ENCODE measurements at places on chromosomes 2 and 18.

GRCh38 chr2:174529916-174530315 lies 43.1 kb upstream of the GPR155 start:
- DNase-seq = no peak

GRCh38 chr18:43283299-43283698 lies 6.0 kb upstream of the SYT4 start:
- DNase-seq = no peak

DNA sequence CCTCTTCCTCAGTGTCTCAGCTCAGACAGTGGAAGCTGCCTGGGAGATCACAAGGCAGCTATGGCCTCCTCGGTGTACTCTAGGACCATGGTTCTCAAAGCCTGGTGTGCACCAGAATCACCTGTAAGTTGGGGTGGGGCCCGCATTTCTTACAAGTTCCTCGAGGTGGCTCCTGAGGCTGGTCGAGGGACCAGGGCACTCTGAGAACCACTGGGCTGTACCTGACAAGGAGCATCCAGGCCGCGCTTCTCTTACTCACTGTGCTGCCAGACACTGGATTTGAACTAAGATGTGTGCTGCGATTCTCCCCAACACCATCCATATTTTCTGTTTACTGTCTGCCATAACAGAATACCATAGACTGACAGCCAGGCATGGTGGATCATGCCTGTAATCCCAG lies 59.5 kb downstream of the DIPK1C start:
- no peak for DNase-seq

- no peak for DNase-seq
These were observed 20.9 kb downstream of the GKN2 start for GRCh38 chr2:68931799-68932198.

GRCh38 chr2:157124731-157125130 lies 132.8 kb upstream of the GALNT5 start:
- no peak for DNase-seq

DNA sequence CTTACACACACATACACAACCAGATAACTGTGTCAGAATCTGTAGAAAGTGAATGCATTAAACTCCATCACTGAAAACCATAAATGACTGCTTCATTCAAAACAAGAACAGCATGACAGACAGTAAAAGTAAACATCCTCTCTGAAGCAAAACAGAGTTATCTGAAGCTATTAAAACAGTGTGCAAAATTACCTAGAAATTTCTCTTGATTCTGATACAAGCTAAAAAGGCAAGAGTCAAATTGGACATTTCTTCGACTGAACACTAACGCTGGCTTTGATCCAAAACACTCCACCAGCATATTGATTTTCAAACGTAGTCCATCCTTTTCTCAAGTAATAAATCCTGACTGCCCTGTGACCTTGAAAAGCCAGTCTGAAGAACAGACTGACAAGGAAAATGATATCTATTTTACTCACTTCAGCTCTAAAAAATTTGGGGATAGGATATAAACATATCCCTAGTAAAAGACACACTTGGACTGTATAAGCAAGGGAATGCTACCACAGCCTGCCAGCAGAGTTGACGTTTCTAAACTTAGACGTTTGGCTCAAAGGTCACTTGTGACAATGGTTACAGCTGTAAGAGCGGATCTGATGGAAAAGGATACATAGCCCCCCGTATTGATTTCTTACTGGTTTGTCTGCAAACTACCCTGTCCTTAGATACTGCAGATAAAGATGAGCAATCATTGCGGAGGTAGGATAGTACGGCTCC lies 128.9 kb upstream of the ITGB6 start:
- no peak for DNase-seq

GRCh38 chr2:64727843-64728463 lies 74.2 kb upstream of the SERTAD2 start:
- no peak for DNase-seq

DNA sequence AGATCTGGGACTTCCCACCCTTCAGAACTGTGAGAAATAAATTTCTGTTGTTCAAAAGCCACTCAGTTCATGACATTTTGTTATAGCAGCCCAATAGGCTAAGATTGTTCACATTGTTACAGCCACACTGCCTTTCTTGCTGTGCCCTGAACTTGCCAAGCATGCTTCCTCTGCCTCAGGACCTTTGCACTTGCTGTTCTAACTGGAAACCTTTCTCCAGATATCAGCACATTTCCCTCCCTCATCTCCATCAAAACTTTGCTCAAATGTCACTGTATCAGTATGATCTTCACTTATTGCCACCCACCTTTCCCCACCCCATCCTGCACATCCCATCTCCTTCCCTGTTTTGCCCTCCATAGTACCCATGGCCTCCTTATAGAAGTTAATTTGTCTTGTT lies 32.1 kb upstream of the MFSD6 start:
- no peak for DNase-seq

GRCh38 chr2:43333101-43333655 lies 106.8 kb upstream of the ZFP36L2 start:
- DNase-seq = no peak

GRCh38 chr18:48488388-48488850 lies 50.4 kb upstream of the CTIF start:
- no peak for DNase-seq

GRCh38 chr2:67215214-67216055 lies 181.7 kb upstream of the ETAA1 start:
- no peak for DNase-seq

DNA sequence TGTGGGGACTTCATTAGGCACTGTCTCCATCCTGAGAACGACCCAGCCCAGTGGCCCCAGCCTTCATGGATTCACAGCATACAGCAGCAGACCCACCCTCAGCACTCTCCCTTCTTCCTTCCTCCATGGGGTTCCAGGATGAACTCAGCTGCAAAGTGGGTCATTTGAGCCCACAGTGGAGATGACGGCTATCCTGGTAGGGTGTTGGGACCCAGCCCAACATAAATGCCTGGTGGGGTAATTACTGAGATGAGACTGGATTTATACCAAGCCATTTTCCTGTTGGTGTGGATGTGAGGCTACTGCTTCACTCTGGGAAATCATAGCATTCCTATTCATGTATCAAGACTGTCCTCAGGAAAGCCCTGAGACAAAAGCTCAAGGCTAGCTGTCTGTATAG lies 536.7 kb upstream of the TNP1 start:
- no peak for DNase-seq

GRCh38 chr2:222563106-222563718 lies 92.7 kb downstream of the FARSB start:
- no peak for DNase-seq

DNA sequence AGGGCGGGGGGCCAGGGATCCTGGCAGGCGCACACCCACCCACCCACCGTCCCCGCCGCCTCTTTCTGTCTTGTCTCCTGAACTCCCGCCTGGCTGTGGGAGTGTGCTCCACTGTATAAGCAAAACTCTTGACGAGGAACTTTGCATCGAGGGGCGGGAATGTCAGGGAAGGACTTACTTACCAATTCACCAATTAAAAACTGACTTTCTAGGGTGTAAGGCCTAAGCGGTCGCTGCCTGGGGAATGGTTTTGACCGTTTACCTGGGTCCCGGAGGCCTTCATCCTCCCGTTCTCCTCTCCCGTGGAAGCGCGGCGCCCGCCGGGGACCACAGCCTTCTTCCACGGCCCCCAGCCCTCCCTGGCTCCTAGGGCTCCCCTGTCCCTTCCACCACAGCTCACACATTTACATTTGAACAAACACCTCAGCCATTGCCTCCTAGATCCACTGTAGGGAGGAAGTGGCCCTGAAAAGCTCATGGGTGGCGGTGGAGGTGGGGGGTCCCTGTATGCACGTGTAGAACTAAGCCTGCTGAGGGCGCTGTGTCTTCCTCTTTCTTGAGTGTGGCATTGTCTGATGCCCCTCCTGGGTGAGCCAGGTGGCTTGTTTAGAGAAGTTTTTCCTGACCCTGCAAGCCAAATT lies 8.9 kb downstream of the ASIC4 start:
- DNase-seq = no peak

- no peak for DNase-seq
These were observed 12.6 kb downstream of the AGPS start for GRCh38 chr2:177405029-177405692.

DNA sequence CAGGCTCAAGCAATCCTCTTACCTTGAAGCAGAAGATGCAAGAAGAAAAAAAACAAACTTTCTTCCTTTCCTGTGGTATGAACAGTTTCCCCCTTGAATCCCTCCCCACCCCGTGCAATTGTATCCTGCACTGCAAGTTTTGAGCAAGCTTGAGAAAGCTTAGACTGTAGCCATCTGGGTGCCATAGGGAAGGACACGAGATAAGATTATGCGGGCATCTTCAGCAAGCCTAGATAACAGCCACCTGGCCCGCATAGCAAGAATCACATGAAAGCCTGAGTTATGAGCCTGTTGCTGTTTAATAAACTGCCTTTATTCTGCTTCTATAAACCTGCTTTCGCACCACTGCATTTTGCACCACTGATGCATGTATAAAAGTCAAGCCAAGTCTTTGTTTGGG lies 27.3 kb upstream of the CDCA7 start:
- no peak for DNase-seq

DNA sequence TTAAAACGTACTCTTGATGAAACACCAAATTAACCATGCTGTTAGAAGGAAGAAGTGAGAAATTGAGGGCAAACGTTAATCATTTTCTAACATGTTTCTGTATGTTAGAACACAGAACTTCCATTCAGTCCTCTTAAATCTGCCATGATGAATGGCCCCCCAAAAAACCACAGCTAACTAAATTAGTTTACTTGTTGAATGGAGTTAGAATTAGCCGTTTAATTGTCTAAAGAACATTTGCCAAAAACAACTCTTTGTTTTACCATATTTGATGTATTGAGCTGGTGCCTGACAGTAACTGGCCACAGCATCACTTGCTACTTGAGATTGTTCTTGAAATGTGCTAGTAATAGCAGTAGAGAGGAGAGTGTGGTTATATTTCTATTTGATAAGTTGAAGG lies 12.7 kb downstream of the CCNYL1 start:
- DNase-seq = no peak

- DNase-seq = no peak
These were observed 18.2 kb upstream of the CRIM1 start for GRCh38 chr2:36337354-36337753.

- no peak for DNase-seq
These were observed 127.2 kb downstream of the CTNNA2 start for GRCh38 chr2:79640001-79640400.

DNA sequence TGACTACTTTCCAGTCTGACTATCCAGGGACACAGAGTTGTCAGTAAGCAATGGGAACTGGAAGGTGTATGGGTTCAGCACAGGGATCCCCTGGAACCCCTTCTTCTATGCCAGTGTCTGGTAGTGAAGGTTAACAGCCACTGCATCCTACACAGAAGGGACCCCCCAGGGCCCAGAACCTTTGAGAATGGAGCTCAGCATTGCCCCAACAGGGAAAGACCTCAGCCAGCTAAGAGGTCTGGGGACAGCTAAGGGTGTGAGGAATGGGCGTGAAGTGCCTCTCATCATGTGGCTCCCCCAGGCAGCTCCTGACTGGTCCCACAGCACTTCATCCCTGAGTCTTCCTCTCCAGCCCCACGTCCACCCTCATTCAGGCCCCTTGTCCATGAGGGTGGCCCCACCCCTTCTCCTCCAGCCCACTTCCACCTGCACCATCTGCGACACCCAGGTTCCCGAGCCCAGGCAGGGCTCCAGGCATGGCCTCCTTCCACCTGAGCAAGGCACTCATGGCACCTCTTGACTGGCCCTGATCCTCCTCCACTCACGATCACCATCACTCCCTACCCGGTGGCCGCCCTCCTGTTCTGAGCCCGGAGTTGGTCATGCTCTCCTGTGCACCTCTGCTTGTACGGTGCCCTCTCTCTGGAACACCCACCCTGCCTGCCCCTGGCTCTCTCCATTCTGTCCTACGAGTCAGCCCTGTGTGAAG lies 77.1 kb downstream of the SFXN5 start:
- peak; percentile 49 for DNase-seq
